ENCODE measurements at places on chromosomes 12 and 14. TPM values are rescaled to one million over a fixed set of nuclear protein-coding genes. Genes with fewer than 3 reads are reported as not detected.

Gene CLEC1A
- not detected for total RNA-seq

Gene NDUFB1
- 327 TPM for total RNA-seq

Gene KRT73
- not detected for total RNA-seq

Gene TMEM179
- total RNA-seq = 0.24 TPM

Gene A2ML1
- not detected for total RNA-seq

Gene CCDC38
- total RNA-seq = 0.12 TPM

Gene CMA1
- not detected for total RNA-seq

Gene TEX22
- 0.06 TPM for total RNA-seq

Gene ZC2HC1C
- 6.7 TPM for total RNA-seq

Gene ASIC1
- total RNA-seq = 4.2 TPM

Gene SERPINA1
- total RNA-seq = 2.8 TPM

Gene SCN8A
- 1.8 TPM for total RNA-seq

Gene KRT75
- total RNA-seq = 0.15 TPM

Gene B4GALNT3
- 0.52 TPM for total RNA-seq

Gene FSCB
- not detected for total RNA-seq

Gene TXNDC16
- 0.78 TPM for total RNA-seq

Gene EXOC3L4
- 1.5 TPM for total RNA-seq

Gene PPP1R1A
- total RNA-seq = 0.09 TPM
